ENCODE measurements at places on chromosomes 3 and 15.
A peak's percentile ranks its signal among the peaks of the same experiment; 100 is the strongest.

- no peak for DNase-seq
Observed at GRCh38 chr15:57319919-57320560, 56.3 kb upstream of the CGNL1 start.

DNA sequence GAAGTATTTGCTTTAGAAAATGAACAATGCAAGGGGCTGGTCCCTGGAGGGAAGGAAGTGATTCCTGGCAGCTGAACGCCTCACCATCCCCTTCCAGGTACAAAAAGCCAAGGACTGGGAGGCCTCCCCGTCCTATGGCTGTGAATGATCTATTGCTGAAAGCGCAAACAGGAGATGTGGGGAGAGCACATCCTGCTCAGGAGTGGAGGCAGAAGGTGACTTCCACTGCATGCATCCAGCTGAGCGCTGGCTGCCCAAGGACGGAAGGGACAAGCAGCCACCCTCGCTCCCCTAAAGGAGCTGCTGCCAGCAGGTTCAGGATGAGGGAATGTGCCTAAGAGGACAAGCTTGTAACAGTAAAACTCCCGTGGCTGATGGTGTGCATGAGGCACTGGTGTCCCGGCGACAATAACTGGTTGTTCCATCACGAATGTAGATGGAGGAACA, 41.4 kb downstream of the ABTB1 start:
- DNase-seq, result no peak

DNA sequence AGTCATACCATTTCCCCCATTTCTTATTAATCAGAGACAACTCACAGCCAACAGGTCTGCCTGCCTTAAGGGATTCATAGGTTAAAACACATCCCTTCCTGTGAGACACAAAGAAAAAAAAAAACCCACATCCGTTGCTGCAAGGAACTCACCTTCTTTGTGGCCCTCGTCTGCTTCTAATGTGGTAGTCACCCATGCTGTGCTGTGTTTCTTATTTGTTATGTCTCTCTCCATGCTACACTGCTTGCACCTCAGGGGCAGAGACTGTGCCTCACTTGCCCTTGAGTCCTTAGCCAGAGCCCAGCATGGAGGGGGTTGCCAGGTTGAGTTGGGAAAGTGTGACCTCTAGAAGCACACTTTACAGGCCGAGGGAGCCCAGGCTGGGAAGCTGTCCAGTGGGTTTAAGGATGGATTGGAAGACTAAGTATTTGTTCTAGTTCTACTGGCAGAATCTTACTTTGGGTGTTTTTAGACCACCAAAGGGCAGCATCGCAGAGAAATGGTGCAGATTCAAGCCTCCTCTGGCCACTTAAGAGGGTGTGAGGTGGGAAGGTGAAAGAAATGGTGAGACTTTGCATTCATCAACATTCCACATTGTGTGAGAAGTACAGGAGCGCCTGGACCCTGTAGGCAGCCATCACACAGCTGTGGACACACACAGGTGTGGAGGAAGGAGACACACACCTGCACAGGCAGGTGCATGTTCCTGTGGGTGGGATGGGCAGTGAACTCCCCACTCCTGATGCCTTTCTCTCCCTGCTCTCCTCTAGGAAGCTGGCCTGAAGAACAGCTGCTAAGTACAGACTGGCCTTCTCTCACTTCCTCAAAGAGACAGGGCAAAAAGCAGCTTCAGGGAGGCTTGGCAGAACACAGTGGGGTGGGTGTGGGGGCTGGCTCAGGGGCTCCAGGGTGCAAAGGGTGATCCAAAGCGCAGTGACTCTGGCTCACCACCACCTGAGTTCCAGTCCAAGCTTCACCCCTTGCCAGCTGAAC, 48.8 kb downstream of the GLB1 start:
- no peak for DNase-seq

DNA sequence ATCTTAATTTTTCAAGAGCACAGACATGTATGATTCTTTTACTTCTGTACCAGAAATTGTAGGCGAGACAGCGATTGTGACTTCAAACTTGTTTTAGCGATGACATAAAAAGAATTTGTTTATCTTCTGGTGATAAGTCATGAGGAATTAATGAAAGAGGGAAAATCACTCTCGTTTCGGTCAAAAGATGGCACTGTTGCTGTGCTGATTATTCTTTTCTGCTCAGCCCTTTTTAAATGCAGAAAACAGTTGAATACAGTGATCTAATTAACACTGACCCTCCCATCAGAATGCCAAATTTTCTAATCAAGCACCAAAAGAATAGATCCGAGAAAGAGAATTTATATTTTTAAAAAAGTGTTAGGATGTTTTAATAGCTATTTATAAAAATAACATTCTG, 52.6 kb downstream of the NSUN3 start:
- DNase-seq, result no peak

GRCh38 chr3:132344666-132345280, 27.6 kb downstream of the ACP3 start:
- DNase-seq, result peak; percentile 42

DNA sequence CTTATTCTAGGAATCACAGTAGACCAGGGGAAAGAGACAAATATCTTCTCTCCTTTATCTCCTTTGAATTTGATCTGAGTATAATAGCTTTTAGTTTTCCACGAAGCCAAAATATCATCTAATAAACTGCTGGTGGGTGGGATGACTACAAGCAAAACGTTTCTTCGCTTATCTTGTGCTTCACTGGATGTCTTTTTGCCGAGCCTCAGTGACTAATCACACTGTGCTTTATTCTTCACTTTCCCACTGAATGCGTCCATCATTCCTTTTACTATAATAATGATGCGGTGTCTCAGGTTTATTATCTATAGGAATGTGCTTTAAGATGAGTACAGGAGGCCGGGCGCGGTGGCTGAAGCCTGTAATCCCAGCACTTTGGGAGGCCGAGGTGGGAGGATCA, 32.5 kb downstream of the CEP152 start:
- DNase-seq, result no peak

DNA sequence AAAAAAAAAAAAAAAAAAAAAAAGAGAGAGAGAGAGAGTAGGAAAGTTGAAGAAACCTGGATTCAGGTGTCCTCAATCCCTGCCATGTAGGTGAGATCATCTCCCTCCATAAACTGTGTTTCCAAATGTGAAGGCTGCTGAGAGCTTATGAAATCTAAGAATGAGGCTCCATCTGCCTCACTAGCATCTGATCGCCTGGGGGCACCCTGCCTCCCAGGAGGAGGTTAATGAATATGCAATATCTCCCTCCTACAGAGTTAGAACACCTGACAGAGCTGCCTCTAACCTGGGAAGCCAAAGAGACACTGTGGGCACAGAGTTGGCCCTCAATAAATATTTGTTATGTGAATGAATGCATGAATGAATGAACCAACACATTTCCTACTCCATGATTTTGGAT, 23.8 kb upstream of the ZNF148 start:
- DNase-seq, result peak; percentile 14

GRCh38 chr3:140545197-140545596, 132.7 kb upstream of the TRIM42 start:
- DNase-seq, result no peak

GRCh38 chr3:49460956-49461355, 9.1 kb upstream of the DAG1 start:
- no peak for DNase-seq

- no peak for DNase-seq
Observed at GRCh38 chr3:184895350-184895749, 83.4 kb downstream of the VPS8 start.

- DNase-seq, result no peak
Observed at GRCh38 chr15:78010067-78010466, 67.4 kb downstream of the TBC1D2B start.

DNA sequence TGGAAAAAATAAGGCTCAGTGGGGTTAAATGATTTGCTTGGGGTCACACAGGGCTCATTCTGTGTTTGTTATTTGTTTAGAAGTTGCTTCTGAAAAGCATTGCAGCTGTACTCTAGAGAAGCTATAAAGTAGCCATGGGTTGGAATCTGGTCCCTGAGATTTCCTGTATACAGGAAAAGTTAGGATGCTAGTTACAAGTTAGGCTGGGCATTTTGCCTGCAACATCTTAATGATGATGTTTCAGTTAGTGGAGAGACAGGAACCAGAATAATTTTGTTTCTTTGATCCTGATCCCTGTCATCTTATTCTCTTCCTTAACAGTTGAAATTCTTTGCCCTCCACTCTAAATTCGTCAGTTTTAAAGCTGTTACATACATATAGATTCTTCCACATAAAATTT, 445.3 kb downstream of the OTOL1 start:
- no peak for DNase-seq

DNA sequence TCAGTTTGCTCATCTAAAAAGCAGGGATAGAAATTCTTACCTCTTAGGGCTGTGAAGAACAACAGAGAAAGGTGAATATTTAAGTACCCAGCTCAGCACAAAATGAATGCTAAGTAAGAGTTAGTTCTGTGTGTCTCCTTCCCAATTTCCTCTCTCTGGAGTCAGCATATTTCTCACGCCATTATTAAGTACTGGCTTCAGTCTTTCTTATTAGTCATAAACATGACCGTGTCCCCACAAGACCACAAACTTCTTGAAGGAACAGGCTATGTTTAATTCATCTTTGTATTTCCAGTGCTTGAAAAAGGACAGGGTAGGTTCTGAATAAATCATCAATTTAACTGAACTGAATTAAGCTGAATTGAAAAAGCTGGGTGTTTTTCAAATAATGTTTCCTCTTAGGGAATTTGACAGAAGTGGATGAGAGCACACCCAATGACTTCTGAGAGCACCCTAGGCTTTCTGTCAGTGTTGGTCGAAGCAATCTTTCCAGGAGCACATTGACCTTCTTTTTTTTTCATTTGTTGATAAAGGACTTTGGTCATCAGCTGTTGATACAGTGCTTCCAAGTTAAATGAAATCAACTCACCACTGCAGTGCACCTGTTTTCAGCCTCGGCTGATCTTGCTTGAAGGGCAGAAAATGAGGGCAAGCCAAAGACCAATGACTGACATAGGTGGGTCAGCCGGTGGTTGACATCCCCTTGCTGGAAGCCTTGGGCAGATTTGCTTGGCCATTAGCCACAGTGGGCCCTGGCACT, 324.6 kb downstream of the MFSD1 start:
- no peak for DNase-seq

GRCh38 chr3:187318819-187319616, 27.5 kb upstream of the MASP1 start:
- DNase-seq, result peak; percentile 60

DNA sequence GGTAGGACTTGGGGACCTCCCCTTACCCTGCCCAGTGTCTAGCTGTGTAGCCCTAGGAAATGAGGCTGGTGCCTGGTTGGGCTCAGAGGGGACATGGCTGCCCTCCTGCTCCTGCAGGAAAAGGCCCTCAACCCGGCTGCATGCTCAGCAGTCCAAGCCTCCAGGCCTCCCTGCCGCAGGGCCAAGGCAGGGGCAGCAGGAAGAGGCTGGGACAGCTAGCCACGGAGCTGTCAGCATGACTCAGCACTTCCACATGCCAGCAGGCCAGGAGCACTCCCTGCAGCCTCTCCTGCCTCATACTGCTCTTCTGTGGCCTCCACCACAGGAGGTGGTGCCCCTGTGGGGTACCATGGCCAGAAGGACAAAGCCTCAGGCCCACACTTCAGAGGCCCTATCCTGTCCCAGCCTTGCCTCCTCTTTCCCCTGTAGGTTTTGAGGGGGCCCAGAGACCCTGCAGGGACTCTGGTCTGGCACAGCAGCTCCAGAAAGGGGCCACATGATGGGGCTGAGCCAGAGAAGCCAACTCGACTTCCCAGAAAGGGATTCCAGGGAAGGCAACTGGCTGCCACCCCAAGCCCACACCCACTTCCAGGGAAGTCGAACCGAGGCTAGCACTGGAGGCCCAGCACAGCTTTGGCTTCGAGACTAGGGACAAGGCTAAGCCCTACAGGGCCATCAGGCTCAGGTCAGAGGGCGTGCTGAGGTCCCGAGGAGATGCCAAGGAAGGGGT, 19.5 kb downstream of the TKT start:
- DNase-seq, result peak; percentile 71

DNA sequence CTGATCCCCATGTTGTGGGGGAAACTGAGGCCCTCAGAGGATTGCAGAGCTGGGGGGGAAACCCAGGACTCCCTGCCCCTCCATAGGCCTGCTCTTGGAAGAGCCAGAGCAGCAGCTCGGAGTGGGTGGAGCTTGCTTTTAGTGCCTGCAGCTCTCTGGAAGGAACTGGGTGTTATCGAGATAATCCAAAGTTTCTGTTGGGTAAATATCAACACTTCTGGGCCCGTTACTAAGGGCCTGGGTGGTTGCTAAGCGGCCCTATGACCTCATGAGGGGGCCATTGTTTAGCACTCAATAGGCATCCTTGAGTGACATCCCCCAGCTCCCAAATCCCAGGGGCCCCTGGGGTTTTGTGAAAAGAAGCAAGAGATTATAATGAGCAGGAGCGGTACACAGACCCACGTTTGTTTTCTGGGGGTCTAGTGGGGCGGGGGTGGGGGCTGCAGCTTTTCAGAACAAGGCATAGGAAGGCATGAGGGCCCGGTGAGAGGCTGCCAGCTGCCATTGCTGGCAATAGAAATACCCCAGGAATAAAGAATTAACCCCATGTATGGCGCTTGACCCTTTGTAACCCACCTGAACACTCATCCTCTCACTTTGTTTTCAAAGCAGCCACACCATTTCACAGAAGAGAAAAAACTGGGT, 48.3 kb upstream of the ATP2B2 start:
- DNase-seq, result no peak

DNA sequence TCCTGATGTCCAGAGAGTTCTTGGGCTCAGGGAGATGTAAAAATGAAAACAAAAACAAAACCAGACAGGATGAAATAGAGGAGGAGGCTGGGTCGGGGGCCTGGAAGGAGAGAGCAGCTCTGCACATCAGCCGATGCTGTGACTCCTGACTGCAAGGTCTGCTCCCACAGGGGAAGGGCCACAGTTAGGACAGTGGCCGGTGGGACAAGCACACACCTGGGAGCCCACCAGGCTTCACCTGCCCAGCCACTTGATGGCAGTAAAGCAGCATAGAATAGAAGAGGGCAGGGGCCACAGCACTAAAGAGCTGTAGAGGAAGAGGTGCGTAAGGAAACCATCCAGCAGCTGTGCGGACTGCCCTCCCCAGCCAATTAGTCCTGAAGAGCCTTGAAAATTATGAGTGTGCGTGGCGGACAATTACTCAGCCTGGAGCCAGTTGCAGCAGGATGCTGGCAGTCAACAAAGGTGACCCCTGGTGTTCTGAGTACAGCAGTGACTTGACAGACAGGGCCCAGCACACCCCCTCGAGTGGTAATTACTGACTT, 29.8 kb downstream of the ALS2CL start:
- peak; percentile 26 for DNase-seq

GRCh38 chr15:41847981-41848380, 9.3 kb downstream of the PLA2G4B start:
- no peak for DNase-seq

DNA sequence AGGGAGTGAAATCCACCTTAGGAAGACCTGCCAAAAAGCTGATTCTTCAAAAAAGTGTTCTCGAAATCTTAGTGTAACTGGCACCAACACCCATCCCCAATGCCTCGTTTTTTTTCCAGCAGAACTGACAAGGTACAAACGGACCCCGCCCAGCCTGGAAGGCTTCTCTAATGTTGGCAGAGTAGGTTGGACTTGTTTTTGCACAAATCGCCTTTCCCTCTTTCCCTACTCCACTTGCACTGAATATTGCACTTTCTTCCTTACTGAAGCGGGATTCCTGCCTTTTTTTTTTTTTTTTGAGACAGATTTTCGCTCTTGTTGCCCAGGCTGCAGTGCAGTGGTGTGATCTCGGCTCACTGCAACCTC, 544 bp upstream of the TIMMDC1 start:
- no peak for DNase-seq

- no peak for DNase-seq
Observed at GRCh38 chr3:114242947-114243346, 5.6 kb upstream of the ZNF80 start.

GRCh38 chr15:90887037-90887481, 2.8 kb downstream of the FES start:
- DNase-seq, result no peak

- no peak for DNase-seq
Observed at GRCh38 chr15:81183439-81183775, 13.3 kb upstream of the IL16 start.
